ENCODE measurements at places on chromosomes 3 and 15. TPM values are rescaled to one million over a fixed set of nuclear protein-coding genes. Genes with fewer than 3 reads are reported as not detected.

DNA sequence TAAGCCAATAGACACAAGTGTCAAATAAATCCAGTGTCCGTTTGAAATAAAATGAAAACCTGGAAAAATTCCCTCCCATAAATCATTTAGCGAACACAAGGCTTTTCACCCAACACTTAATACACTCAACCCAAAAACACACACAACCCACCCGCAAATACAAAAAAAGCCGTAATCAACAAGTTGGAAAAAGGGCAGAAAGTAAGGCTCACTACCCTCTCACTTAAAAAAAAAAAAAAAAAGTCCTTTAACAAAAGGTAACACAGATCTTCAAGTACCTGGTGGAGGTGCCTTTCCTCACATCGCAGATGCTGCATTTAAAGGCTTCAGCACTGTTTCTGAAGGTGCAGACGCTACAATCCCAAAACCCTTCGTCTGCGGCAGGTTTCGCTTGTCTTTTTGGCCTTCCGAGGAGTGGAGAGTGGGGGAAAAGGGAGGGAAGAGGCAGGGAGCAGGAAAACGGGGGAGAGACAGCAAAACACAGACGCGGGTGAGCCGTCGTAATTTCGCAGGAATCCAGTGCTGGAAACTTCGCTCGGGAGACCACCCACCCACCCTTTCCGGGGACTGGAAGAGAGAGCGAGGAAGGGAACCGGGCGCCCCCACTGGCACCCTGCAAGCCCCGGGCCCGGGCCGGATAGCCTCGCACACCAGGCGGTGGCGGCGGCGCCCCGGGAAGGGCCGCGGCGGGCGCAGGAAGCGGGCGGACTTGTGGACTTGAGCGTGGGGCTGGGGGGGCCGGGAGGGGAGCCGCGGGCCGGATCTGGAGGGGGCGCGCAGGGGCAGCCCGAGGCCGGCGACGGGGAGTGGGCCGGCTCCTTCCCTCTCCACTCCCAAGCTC is 401.8 kb downstream of the SHQ1 start:
- peak; percentile 50 for ATAC-seq

DNA sequence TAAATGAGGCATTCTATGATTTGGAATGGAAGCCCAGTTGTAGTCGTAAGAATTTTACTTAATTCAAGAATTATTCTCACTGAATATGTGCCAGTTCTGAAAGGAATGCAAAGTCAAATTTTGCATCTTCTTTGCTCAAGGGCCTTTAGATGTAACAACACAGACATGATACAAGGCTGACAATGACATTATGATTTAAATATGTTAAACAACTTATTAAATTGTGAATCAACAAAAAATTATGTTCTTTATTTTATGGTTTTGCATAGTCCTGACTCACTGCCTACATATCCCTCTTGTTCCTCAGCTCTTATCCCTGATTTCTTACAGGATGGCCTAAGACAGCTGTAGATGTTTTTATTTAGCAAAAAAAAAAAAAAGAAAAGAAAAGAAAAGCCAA is 170.9 kb upstream of the NR2E3 start:
- no peak for ATAC-seq

Gene TUSC7
- total RNA-seq, result not detected

Gene TRH
- total RNA-seq, result not detected

- no peak for ATAC-seq
These were observed 1.1 kb upstream of the MCCC1 start for GRCh38 chr3:183100376-183100775.

- ATAC-seq, result no peak
These were observed 37.1 kb downstream of the DAZL start for GRCh38 chr3:16568115-16568514.

DNA sequence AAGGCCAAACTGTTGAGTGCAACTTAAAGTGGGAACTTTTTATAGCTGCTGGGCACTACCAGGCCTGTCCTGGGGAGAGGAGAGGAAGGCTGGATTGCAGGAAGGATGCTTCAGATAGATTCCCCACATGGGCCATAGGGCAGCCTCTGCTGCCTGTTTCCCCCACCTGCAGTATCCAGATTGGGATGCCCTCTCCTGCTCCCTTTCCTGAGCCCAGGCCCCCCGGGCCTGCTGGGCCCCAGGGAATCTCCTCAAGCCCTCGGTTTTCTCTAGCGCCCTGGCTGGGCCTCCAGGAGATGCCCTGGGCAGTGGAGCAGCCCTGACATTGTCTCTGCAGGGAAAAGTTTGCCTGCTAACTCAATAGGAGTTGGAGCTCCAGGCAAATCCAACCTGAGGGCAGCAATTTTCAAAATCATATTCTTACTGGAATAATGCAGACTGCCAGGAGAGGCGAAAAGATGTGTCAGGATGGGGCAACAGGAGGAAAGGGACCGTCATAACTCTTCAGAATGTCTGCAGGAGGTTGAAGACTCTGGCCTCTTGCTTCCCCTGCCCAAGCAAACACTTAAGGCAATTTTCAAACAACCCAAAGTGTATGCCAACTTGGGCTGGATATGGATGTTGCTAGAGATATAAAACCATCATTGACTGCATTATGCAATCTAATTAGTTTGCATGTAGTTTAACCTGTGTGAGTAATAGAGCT is 4.4 kb downstream of the NR2F2 start:
- ATAC-seq, result no peak

GRCh38 chr3:10437995-10438901 is 67.1 kb downstream of the ATP2B2 start:
- no peak for ATAC-seq

Gene SPRED1
- total RNA-seq, result 10.0 TPM

GRCh38 chr3:34279901-34280300 is 481.5 kb downstream of the PDCD6IP start:
- ATAC-seq, result no peak

DNA sequence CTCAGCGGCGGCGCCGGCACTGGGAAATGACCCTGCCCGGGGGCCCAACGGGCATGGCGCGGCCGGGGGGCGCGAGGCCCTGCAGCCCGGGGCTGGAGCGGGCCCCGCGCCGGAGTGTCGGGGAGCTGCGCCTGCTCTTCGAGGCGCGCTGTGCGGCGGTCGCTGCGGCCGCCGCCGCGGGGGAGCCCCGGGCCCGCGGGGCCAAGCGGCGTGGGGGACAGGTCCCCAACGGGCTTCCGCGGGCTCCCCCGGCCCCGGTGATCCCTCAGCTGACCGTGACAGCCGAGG is 172 bp downstream of the ITPKA start:
- no peak for ATAC-seq
